ENCODE measurements at places on chromosomes 3 and 15. TPM values are rescaled to one million over a fixed set of nuclear protein-coding genes. Genes with fewer than 3 reads are reported as not detected.

SHC4 gene
- polyA plus RNA-seq: 0.04 TPM

TRANK1 gene
- 20.8 TPM for polyA plus RNA-seq

LCTL gene
- not detected for polyA plus RNA-seq

ARNT2 gene
- not detected for polyA plus RNA-seq

ALPK3 gene
- 0.07 TPM for polyA plus RNA-seq

SLC9A9 gene
- 8.9 TPM for polyA plus RNA-seq

KIF9 gene
- polyA plus RNA-seq: 6.4 TPM

KCNAB1 gene
- not detected for polyA plus RNA-seq

SLC2A2 gene
- polyA plus RNA-seq: not detected

CCDC51 gene
- polyA plus RNA-seq: 5.9 TPM

ARPP21 gene
- 0.10 TPM for polyA plus RNA-seq

TCTA gene
- polyA plus RNA-seq: 55.9 TPM

WDR49 gene
- polyA plus RNA-seq: 0.74 TPM

GRCh38 chr3:132507657-132508056, 89.4 kb upstream of the ACKR4 start:
- no peak for DNase-seq

DNA sequence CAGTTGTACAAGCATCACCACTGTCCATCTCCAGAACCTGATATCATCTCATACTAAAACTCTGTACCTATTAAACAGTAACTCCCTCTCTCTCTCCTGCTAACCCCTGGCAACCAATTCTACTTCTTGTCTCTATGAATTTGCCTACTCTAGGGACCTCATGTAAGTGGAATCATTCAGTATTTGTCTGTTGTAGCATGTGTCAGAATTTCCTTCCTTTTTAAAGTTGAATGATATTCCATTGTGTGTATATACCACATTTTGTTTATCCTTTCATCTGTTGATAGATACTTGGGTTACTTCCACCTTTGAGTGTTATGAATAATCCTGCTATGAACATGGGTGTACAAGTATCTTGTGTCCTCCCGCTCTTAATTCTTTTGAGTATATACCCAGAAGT, 16.6 kb downstream of the ZNF592 start:
- no peak for DNase-seq

DNA sequence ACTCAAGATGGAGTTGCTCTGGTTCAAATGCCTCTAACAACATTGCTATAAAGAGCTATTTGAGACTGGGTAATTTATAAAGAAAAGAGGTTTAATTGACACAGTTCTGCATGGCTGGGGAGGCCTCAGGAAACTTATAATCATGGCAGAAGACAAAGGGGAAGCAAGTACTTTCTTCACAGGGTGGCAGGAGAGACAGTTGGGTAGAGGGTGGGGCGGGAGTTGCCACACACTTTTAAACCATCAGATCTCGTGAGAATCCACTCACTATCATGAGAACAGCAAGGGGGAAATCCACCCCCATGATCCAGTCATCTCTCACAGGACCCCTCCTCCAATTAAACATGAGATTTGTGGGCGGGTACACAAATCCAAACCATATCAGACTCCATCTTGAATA, 30.7 kb downstream of the MAP2K5 start:
- no peak for DNase-seq

- DNase-seq: no peak
Observed at GRCh38 chr15:93347986-93348385, 259.0 kb upstream of the RGMA start.

- DNase-seq: no peak
Observed at GRCh38 chr3:135994708-135995337, 29.3 kb downstream of the PPP2R3A start.

DNA sequence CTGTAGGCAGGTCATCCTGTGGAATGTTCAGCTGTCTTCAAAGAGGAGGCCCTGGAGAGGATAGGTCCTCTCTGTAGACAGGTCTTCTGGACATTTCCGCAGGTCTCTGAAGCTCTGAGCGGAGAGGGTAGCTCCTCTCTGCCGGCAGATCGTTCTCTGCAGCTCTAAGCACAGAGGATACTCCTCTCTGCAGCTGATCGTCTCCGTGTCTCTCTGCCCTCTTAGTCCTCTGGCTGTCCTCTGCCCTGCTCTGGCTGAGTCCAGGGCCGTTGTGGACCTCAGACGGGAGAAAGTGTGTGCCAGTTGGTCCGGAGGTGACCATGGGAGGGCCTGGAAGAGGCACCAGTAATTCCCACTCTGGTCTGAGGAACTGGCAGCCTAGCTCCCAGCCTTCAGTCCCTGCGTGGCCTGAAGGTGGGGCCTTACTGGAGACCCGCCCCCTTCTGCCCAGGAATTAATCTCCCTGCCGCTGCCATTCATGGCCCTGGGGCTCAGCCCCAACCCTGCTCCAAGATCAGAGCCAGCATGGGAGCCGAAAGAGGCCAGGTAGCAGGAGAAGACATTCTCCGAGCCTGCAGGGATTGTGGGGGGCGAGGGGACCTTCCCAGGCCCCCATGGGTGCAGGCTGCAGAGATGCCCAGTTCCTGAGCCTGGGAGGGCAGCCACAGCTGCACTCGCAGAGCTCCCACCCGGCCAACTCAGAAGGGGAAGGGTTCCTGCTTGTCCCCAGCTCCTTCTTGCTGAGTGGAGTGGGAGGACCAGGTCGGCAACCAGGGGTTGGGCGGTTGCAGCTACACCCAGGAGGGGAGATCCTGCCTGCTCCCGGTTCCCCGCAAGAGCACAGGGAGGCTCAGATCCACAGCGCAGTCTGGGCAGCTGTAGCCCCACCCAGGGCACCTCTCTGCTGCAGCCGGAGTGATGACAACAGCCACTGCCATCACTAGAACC, 488.7 kb downstream of the RSL24D1 start:
- no peak for DNase-seq

- no peak for DNase-seq
Observed at GRCh38 chr3:46755646-46756045, 38.0 kb upstream of the PRSS50 start.

DNA sequence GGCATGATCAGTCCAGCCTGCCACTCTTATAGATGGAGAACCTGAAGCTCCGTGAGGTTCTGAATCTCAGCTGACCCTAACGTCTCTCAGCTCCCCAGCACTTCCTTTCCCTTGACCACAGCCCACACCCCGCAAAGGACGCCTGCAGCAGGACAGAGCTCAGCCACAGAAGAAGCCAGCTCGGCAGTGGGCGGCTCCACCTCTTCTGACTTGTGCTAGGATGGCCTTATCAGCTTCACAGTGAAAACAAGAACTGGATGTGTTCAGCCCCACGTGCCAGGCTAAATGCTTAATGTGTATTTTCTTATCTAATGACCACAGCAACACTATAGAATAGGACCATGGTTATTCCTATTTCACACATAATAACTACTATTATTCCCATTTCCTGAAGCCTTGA, 127.6 kb downstream of the ARNT2 start:
- no peak for DNase-seq

GRCh38 chr3:149845570-149846244, 32.7 kb downstream of the RNF13 start:
- DNase-seq: no peak

DNA sequence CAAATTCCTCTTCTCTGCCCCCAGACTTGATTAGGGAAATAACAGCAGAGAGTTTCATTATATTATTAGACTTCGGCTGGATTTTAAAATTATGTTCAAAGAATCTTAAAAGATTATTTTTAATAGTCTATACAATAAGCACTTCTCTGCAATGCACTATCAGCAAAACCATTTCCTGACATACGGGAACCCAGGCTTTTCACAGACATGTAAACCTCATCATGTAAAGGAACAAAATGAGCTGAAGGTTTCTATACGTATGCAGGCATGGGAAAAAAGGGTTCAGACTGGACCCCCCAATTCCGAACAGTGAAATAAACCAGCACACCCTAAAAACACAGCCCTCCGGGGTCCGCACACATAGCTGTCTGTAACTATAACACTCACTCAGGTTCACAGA, 77.5 kb upstream of the LMOD3 start:
- no peak for DNase-seq

DNA sequence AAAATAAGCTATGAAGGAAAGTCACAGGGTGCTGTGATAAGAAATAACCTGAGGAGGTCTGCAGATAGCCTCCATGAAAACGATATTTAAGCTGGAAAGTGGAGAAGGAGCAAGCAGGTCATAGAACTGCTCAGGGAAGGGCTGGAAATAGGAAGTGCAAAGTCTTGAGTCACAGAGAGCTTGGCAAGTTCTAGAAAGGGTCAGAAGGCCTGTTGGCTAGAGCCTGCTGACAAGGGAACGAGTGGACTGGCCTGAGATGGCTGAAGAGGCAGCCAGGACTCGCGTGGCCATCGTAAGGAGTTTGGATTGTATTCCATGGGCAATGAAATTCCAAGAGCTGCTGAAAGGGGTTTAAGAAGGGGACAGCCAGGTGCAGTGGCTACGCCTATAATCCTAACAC, 64.7 kb upstream of the IL12A start:
- no peak for DNase-seq

- no peak for DNase-seq
Observed at GRCh38 chr15:43465100-43465499, 27.9 kb downstream of the TP53BP1 start.

- no peak for DNase-seq
Observed at GRCh38 chr3:66154444-66154861, 66.3 kb upstream of the SLC25A26 start.

DNA sequence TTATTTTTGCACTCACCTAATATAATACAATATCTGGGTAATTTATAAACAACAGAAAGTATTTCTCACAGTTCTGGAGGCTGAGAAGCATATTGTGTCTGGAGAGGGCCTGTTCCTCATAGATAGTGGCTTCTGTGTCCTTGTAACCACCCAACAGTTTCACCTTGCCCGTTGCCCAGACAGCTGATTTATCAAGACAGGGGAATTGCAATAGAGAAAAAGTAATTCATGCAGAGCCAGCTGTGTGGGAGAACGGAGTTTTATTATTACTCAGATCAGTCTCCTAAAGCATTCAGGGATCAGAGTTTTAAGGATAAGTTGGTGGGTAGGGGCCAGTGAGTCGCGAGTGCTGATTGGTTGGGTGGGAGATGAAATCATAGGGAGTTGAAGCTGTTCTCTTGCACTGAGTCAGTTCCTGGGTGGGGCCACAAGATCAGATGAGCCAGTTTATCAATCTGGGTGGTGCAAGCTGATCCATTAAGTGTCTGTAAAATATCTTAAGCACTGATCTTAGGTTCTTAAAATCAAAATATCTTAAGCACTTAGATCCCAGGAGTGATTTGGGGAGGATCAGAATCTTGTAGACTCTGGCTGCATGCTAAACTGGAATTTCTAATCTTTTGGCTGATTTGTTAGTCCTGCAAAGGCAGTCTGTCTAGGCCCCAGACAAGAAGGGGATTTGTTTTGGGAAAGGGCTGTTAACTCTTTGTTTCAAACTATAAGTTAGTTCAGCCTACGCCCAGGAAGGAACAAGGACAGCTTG, 33.9 kb upstream of the C15orf39 start:
- no peak for DNase-seq

DNA sequence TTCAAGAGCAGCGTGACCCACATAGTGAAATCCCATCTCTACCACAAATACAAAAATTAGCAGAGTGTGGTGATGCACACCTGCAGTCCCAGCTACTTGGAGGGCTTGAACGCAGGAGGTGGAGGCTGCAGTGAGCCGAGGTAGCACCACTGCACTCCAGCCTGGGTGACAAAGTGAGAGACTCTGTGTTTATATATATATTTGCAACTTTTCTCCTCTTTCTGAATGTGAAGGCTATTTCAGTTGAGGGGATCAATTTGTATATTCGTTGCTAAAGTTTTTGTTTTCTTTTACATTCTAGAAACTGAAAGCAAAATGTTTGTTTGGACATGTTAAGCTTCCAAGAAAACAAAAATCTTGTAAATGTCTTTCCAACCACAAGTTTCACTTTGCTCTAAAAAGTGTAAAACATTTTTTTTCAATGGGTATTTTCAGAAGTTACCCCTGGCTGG, 29.8 kb upstream of the FAM98B start:
- no peak for DNase-seq

DNA sequence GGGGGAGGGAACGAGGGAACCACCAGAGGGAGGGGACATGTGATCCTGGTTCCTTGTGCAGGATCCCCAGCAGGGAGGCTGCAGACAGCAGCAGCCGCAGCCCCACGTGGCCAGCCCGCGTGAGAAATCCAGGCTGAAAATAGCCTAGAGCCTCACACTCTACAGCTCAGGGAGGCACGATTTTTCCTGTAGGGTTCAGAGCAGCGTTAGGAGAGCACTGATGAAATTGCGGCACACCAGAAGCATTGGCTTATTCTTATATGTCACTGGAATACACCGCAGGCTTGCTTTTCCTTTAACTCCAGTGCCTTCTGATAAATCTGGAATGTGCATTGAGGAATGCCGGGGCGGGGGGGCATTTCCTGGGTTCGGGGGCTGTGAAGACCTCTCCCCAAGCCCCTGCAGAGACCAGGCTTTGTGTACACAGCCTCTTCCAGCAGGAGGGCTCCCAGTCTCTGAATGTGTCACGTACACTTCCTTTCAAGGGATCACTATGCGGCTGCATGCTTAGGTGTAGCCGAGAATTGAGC, 193.0 kb downstream of the ATP10A start:
- no peak for DNase-seq

DNA sequence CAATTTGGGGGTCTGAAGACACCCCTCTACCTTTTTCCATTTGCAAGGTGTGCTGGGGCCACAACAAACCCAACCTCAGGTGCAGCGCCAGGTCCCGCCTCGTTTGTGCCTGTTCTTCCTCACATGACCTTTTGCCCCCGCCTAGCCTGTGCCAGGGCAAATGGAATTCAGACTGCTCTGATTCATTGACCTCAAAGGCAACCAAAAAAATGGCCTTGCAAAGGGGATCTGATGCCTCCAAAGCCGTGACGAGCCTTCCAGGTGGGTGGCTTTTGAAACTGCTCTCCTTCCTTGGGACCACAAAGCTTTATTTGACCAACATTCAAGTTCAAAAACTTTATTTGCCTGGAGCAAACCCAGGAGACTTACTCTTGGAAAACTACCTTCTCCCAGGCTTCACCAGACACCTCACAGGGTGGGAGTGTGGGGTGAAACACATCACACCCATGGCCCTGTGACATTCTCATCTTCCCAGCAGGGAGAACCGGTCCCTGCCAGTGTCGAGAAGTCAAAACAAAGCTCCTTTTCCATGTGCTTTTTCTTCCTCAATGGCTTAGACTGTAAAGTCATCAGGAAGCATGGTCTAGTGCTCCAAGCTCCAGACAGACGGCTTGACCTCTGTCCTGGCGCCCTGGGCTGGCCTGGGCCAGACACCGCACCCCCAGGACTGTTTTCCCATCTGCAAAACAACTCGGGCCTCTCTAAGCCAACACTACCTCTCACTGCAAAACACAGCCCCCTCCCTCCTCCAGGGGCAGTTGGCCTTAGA, 103.9 kb upstream of the HES1 start:
- DNase-seq: no peak

GRCh38 chr3:190840146-190840545, 22.3 kb downstream of the GMNC start:
- DNase-seq: no peak

- DNase-seq: no peak
Observed at GRCh38 chr15:93235926-93236780, 147.1 kb upstream of the RGMA start.

DNA sequence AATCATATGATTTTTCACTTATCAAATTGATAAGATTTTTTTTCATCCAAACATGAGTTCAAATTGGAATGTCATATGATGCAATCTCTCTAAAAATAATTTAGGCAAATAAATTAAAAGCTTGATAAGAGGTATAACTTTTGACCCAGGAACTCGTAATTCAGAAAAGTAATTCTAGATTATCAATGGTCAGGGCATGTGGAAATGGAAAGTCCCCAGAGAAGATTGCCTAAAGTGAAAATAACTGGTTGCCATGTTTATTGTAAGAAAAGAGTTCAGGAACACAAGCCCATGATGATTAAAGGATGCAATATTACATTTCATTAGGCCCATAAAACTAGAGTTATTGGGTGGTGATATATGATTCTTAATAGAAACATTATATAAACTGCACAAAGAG, 1514.8 kb downstream of the SI start:
- no peak for DNase-seq
